ENCODE measurements at places on chromosomes 11 and 22. TPM values are rescaled to one million over a fixed set of nuclear protein-coding genes. Genes with fewer than 3 reads are reported as not detected.

DNA sequence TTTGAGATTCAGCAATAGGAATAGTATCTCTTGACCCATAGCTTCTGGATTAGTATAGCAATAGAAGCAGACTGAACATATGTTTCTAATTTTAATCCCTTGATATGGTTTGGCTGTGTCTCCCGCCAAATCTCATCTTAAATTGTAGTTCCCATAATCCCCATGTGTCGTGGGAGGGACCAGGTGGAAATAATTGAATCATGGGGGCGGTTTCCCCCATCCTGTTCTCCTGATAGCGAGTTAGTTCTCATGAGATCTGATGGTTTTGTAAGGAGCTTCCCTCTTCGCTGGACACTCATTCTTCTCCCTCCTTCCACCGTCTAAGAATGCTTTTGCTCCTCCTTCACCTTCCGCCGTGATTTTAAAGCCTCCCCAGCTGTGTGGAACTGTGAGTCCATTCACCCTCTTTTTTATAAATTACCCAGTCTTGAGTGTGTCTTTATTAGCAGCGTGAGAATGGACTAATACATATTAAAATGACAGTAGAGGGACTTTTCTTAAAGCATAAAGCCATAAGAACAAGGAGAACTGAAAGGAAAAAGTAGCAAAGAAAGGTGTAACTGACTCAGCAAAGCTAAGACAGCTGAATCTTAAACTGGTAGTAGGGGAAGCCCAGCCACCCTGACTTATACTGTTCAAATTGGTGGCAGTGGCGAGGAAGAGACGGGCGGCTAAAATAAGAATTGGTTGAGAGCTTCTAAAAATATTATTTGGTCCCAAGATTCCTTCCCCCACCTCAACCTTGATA, 20.3 kb upstream of the SLN start:
- no peaks in the 10 kb centered on the region for H3K4me1 ChIP-seq
- H3K36me3 ChIP-seq, result no peaks in the 10 kb centered on the region
- no peak overlapping the region for H3K4me3 ChIP-seq
- H3K27ac ChIP-seq, result no peak overlapping the region

TRIM29 gene
- total RNA-seq, result 0.55 TPM

- no peaks in the 10 kb centered on the region for H3K36me3 ChIP-seq
- no peak overlapping the region for H3K27ac ChIP-seq
- H3K4me3 ChIP-seq, result no peak overlapping the region
- no peaks in the 10 kb centered on the region for H3K4me1 ChIP-seq
- no peak for DNase-seq
Observed at GRCh38 chr11:70637186-70637800, 239.0 kb downstream of the CTTN start.

DNA sequence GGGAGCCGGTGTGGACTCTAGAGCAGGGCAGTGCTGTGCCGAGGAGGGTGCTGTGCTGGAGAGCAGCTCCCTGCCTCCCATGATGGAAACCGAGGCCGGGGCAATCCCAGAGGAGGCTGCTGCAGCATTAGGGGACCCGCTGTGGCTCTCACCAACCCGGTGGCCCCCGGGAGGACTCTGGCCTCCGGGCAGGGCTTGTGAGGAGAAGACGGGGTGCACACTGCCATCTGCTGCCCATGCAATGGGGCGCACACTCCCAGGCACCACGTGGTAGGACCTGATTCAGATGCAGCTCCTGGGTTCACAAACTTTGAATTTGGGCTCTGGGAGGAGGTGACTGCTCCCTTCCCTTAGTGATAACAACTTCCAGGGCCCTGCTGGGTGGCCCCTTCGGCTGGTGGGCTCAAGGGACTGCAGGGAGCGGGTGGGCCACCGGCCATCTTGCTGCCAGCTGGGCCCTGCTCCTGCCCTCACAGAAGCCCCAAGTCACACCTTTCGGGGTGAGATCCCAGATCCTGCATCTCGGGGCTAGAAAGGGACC, 93.8 kb upstream of the FGF3 start:
- no peak overlapping the region for H3K4me3 ChIP-seq
- H3K27me3 ChIP-seq, result peaks cover 4% of the 10 kb centered on the region
- H3K27ac ChIP-seq, result no peak overlapping the region
- no peaks in the 10 kb centered on the region for H3K36me3 ChIP-seq

OR51B4 gene
- not detected for total RNA-seq

Data from astrocyte (in vitro differentiated cells and primary cell).